Right lobe of liver (tissue), 6 donors: ENCODE measurements at places on chromosomes 2 and 18.

GRCh38 chr2:160289831-160290230 lies 89.8 kb upstream of the ITGB6 start:
- peaks cover under 1% of the 10 kb centered on the region for H3K36me3 ChIP-seq
- H3K27ac ChIP-seq: no peak overlapping the region
- no peak for DNase-seq
- H3K4me1 ChIP-seq: no peaks in the 10 kb centered on the region
- no peak overlapping the region for H3K4me3 ChIP-seq
- no peaks in the 10 kb centered on the region for H3K27me3 ChIP-seq

GRCh38 chr2:172710584-172711047 lies 25.0 kb upstream of the RAPGEF4 start:
- no peak overlapping the region for H3K4me3 ChIP-seq
- H3K27ac ChIP-seq: no peak overlapping the region
- H3K4me1 ChIP-seq: no peaks in the 10 kb centered on the region
- H3K27me3 ChIP-seq: no peaks in the 10 kb centered on the region
- DNase-seq: peak; percentile 48

- no peaks in the 10 kb centered on the region for H3K36me3 ChIP-seq
- no peak for DNase-seq
- no peak overlapping the region for H3K4me3 ChIP-seq
- no peak overlapping the region for H3K27ac ChIP-seq
Measured at GRCh38 chr18:26555804-26556553, 7.6 kb upstream of the KCTD1 start.

DNA sequence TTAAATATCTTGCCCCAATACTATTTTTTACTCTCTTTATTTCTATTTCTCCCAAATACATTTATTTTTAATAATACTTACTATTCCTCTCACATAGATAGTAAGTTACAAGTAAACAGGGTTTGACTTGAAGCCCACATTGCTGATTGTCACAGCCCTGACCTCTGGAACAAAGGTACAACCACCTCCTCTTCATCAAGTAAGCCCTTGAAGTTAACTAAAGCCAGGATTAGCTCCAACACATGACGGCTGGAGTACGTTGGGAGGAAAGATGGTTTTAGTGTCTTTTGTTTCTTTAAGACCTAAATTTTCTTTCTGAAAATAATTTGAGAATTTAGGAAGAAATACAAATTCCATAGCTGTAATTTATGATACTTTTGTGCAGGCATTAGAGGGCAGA lies 949 bp downstream of the MYOM1 start:
- H3K36me3 ChIP-seq: no peaks in the 10 kb centered on the region
- H3K4me3 ChIP-seq: peak overlapping the region; percentile 56
- peaks cover 18% of the 10 kb centered on the region for H3K4me1 ChIP-seq
- H3K27me3 ChIP-seq: no peaks in the 10 kb centered on the region

- no peak overlapping the region for H3K4me3 ChIP-seq
- H3K27ac ChIP-seq: no peak overlapping the region
- H3K27me3 ChIP-seq: no peaks in the 10 kb centered on the region
- no peaks in the 10 kb centered on the region for H3K4me1 ChIP-seq
- DNase-seq: no peak
- no peaks in the 10 kb centered on the region for H3K36me3 ChIP-seq
Measured at GRCh38 chr2:39696838-39697237, 31.1 kb downstream of the TMEM178A start.

DNA sequence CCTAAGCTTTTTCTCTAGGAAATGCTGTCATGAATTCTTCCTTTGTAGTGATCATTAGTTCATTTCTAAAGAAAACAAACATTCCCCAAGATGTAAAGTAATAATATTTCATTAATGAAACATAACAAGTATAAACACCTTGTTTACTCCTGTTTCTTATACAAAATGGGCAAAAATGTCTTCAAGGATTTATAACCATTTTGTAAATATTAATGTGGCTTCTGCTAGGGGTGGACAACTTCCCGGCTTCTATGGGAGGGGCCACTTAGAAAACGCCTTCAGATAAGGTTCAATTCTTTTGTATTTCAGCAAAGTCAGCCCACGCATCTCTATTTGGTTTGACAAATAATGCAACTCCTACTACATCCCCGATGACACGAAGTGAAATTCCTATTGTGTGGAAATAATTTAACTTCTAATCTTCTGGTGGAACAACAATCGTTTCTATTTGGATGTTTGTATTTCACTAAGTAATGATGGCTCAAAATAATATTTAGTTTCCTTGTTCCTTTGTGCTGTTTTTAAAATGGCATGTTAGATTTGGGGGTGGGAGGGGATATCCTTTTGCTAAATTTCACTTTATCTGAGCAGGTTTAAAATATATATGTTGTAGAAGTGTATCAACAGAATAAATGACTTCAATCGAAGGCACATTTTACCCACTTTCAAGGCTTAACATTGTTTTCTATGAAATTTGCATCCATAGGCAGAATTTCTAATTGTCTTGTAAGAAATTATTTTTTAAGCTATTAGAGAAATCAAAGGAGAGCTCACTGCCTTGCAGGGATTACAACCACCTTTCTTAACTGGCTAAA lies 14.7 kb upstream of the HOXD1 start:
- H3K4me1 ChIP-seq: no peaks in the 10 kb centered on the region
- no peak for DNase-seq
- no peak overlapping the region for H3K27ac ChIP-seq
- peaks cover 25% of the 10 kb centered on the region for H3K27me3 ChIP-seq
- no peak overlapping the region for H3K4me3 ChIP-seq

DNA sequence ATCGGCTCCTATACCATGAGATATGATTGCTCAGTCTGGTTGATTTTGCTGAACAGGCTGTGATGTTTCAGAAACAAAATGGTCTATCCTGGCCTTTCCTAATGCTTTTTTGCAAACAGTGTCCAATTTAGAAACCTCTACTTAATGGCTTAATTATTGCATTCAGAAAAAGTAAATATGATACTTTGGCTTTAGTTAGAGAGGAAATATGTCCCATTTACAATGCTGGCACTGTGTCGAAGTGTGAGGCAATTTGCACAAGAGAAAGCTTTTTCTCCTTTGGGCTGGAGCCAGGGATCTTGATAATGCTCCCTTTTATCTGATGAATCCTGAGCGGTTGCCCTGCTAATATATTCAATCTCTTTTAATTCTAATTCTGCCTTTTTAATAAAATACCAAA lies 418.9 kb downstream of the EPHA4 start:
- DNase-seq: no peak
- H3K27me3 ChIP-seq: no peaks in the 10 kb centered on the region
- H3K4me3 ChIP-seq: no peak overlapping the region
- H3K4me1 ChIP-seq: no peaks in the 10 kb centered on the region

GRCh38 chr2:100413571-100413970 lies 3.9 kb downstream of the CHST10 start:
- H3K27ac ChIP-seq: no peak overlapping the region
- H3K27me3 ChIP-seq: no peaks in the 10 kb centered on the region
- H3K4me1 ChIP-seq: no peaks in the 10 kb centered on the region
- no peak for DNase-seq
- H3K4me3 ChIP-seq: no peak overlapping the region

DNA sequence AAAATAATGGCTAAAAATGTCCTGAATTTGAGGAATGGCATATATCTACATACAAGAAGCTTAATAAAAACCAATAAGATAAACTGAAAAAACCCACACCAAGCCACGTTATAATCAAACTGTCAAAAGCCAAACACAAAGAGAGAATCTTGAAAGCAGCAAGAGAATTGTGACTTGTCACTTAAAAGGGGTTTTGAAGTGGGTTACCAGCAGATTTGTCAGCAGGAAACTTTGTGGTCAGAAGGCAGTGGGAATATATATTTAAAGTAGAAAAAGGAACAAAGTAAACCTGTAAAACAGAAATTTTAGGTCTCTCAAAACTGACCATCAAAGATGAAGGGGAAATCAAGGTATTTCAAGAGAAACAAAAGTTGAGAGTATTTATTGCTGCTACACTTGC lies 171.9 kb upstream of the CNTNAP5 start:
- no peaks in the 10 kb centered on the region for H3K36me3 ChIP-seq
- no peak overlapping the region for H3K27ac ChIP-seq
- no peaks in the 10 kb centered on the region for H3K27me3 ChIP-seq
- H3K4me3 ChIP-seq: no peak overlapping the region

DNA sequence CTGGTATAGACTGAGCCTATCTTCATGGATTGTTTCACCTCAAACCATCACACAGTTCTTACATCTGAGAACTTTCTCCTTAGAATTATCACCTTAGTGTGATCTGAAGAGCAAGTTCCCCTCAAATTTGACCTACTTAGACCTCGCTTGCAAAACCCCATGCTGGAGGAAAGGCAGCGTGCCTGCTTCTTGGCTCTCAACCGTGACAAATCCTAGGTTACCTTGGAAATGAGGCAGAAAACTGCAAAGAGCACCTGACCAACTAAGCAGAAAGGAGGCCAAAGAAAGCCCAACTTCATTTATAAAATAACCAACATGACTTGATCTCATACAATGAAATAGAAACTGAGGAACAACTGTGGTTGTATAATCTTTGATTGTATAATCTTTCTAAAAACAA lies 146.4 kb downstream of the RAB3GAP1 start:
- no peak overlapping the region for H3K27ac ChIP-seq
- no peak for DNase-seq
- no peak overlapping the region for H3K4me3 ChIP-seq

DNA sequence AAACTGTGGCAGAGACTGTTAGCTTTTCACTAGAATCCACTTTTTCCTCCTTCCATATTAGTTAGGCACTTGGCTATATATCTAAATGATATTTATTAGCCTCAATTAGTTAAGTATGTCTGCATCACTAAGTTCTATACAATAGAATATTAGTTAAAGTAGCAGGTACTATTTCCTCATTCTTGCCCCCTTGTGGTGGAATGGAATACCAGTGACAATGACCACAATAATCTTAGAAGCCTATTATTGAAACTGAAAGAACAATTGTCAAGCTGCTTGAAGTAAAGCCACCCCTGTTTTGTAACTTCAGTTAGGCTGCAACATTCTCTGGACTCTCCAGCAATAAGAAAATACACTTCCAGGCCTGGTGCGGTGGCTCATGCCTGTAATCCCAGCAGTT lies 476.3 kb upstream of the VWC2L start:
- no peak for DNase-seq
- H3K4me1 ChIP-seq: no peaks in the 10 kb centered on the region
- H3K4me3 ChIP-seq: no peak overlapping the region
- H3K27ac ChIP-seq: no peak overlapping the region

DNA sequence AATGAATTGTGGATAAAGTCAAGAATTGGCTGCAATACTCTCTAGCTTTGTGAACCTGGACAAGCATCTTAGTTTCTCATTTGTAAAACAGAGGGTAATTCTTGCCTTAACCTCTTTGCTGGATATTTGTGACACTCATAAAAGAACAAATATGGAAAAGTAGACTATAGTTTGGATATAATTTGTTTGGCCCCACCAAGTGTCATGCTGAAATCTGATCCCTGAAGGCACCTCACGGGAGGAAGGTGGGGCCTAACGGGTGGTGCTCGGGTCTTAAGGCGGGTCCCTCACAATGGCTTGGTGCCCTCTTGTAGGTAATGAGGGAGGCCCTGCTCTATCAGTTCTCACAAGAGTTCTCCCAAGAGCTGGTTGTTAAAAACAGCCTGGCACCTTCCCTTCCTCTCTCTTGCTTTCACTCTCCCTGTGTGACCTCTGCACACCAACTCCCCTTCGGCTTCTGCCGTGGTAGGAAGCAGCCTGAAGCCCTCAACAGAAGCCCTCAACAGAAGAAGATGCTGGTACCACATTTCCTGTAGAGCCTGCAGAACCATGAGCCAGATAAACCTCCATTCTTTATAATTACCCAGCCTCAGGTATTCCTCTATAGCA lies 37.4 kb downstream of the ARL4C start:
- no peak overlapping the region for H3K27ac ChIP-seq
- H3K27me3 ChIP-seq: no peaks in the 10 kb centered on the region
- H3K36me3 ChIP-seq: no peaks in the 10 kb centered on the region
- no peak for DNase-seq
- H3K4me3 ChIP-seq: no peak overlapping the region

DNA sequence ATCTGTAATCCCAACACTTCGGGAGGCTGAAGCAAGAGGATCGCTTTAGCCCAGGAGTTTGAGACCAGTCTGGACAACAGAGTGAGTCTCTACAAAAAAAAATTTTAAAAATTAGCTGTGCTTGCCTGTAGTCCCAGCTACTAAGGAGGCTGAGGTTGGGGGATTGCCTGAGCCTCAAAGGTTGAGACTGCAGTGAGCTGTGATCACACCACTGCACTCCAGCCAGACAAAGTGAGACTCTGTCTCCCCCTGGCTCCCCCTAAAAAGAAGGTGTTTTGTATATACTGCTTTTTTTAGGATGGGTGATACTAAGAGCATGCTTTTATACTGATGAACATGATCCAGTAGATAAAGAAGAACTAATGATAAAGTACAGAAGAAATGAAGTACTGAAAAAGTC lies 145.0 kb downstream of the BAZ2B start:
- no peaks in the 10 kb centered on the region for H3K4me1 ChIP-seq
- no peak overlapping the region for H3K4me3 ChIP-seq
- no peak for DNase-seq
- H3K36me3 ChIP-seq: peaks cover 14% of the 10 kb centered on the region
- H3K27me3 ChIP-seq: no peaks in the 10 kb centered on the region

- no peak overlapping the region for H3K27ac ChIP-seq
- no peaks in the 10 kb centered on the region for H3K27me3 ChIP-seq
- H3K4me3 ChIP-seq: no peak overlapping the region
- no peaks in the 10 kb centered on the region for H3K4me1 ChIP-seq
- no peak for DNase-seq
Measured at GRCh38 chr18:75165926-75166325, 43.0 kb downstream of the PTGR3 start.

DNA sequence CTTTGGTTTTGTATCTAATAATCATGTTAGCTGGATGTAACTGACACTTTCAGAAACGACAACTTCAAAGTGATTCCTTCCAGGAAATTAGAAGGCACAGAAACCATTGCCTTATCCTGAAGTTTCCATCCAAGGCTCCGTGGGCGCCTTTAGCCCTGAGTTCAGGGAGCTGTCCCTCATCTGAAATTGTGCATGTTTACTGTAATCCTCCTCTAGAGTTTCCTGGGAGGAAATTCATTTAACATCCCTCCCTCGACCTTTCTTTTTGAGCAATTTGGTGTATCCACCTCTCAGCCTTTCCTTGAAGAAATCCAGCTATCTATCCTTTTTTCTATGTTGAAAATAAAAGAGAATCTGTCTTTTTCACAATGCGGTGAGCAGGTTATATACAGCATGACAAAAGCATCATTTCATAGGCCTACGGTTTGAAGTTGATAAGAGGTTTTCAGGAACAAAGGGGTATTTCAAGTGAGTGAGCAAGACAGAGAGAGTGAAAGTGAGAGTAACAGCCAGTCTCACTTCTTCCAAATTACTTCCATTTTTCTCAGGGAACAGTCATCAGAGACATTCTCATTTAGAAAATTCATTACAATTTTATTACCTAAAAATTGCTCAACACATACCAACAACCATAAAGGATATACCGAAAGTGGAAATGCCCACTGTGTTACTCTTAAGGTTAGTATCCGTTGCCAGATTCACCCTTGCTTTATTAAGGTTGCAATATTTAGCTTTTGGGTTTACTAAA lies 167.3 kb downstream of the MREG start:
- no peak for DNase-seq
- no peak overlapping the region for H3K27ac ChIP-seq
- H3K27me3 ChIP-seq: no peaks in the 10 kb centered on the region
- no peaks in the 10 kb centered on the region for H3K36me3 ChIP-seq
- H3K4me3 ChIP-seq: no peak overlapping the region
- H3K4me1 ChIP-seq: no peaks in the 10 kb centered on the region
